ENCODE measurements at places on chromosomes 5 and 9.

- no peak for DNase-seq
Observed at GRCh38 chr9:119369680-119370366, 588 bp upstream of the BRINP1 start.

- no peak for DNase-seq
Observed at GRCh38 chr5:133451926-133452325, 160.4 kb downstream of the FSTL4 start.

DNA sequence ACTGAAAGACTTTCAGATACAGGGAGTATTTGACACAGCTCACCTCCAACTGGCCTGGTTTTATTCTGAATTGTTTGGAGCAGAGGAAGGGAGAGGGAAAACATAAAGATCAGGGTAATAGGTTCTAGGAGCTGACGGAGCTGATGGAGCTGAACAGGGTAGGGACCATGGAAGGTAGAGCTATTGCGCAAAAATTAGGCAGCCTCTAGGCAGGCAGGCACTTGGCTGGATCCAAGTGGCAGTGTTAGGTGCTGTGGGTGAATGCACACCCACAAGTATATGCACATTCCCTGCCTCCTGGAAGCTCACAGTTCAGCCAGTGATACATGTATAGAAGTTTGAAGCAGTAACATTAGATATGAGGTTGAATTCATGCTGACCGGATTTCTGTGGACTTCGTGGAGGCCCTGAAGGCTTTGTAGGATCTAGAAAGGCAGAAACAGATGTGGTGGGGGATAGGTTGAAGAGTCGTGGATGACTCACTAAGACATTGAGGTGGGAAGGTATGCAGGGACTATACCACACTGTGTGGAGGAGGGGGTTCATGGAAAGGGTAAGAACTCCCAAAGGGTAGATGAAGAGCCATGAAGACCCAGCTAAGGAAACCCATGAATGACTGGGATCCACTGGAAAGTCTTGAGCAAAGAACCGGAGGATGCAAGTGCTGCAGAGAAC lies 50.8 kb downstream of the WWC1 start:
- no peak for DNase-seq

- DNase-seq, result no peak
Observed at GRCh38 chr9:93090091-93090655, 5.8 kb upstream of the CARD19 start.

DNA sequence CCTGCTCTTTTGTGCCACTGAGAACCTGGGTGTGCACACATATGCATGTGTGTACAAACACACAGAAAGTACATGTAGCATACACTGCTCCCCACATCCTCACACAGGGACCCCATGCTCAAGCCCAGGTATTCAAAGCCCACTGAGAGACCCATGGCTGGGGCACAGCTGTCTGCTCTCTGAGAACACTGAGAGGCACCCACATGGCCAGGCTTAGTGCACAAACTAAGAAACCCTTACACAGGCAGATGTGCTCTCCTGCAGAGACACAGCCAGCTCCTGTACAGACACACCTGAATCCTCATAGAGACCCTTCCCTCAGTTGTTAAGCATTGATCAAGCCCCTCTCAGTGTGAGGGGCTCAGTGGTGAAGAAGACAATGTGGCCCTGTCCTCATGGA lies 92.5 kb downstream of the CACNA1B start:
- DNase-seq, result no peak

DNA sequence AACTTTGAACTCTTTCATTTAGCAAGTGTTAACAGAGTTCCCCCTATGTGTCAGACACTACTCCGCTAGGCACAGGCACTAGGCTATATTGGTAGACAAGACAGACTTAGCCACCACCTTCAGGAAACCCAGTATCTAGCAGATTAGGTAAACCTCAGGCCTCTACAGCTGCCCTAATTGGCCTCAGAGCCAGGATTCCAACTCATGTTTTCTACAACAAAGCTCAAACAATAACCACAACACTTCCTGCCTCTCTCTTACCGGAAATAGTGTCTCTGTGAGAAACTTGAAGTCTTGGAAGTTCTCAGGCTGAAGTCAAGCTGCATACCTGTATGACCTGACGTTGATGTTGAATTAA lies 116.6 kb upstream of the SLC44A1 start:
- DNase-seq, result peak; percentile 21

DNA sequence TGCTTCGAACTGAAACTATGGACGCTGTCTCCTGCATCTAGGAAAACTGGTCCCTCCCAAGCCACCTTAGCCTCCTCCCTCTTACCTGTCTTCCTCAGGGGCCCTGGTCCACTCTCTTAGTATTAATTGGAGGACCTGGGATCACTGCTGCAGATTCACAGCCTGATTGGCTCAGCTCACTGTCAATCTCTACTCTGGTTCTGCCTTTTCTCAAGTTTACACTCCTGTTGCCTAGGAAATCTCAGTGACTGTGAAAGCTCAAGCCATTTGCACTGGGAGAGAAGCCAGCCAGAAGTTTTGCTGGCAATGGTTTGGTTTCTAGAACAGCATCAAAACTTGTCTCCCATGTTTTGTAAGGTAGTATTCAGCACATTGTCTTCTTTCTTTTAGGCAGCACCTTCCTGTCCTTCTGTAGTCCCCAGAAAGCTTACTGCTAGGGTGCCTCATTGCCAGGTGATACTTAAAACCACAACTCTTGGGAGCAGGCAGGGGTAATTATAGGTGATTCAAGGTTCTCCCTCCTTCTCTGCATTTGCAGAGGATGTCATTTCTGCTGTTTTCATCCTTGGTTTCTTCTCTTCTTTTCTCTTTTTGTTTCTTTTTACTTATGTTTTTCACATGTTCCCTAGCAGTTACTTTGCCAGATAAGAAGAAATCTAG lies at the start of gene CAPSL:
Gene CAPSL, minus strand, starts transcription at position 55 of the 660 bp plus-strand sequence. CDS start 17,502 bp downstream, outside the sequence.
- DNase-seq, result no peak

DNA sequence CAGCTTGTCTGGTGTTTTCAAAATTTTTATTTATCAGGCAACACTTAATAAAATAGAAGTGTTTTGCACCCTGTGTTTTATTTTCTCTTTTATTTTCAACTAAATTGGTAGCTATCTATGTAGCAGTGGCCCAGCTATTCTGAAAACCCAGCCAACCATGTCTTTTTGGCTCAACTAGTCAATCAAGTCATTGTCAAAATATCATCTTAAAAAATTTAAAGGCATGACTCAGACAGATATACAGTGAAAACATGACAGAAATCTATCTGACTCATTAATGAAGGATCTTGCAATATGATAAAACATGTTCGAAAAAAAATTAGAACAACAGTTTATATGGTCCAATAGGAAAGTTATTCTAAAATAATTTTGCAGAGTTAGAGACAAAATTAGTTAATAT lies 75.1 kb downstream of the HSD17B4 start:
- DNase-seq, result no peak

DNA sequence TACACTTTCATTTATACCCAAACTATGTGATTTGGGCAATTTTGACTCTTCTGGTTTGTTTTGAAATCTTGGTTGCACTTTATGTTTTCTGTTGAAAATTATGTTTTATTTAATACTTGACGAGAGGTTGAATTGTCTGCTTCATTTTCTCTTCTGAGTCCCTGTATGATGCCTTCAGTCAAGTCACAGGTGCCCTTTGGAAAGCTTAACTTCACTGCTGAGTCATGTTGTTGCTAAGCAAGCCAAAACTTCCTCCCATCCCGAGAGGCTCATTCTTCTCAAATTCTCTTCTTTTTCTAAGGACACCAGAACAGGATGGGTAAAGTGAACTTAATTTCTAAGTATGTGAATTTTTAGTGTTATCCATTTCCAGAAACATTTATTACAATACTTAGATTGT lies 455.3 kb upstream of the PTGER4 start:
- DNase-seq, result no peak

DNA sequence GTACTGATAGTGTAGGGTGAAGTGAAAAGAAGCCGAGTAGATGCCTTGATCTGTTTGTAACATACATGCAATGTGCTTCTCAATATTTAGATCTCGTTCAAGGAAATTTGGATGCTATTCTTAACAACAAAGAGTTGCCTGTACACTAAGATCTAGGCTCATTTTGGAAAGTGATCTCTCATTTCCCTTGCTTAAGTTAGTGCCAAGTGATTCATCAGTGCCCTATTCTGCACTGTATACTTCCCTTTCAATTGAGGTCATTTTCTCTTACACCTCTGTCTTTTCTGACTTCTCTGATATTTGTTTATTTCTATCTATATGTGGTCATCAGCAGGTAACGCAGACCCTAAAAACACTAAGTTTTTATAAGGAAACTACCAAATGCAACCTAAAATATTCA lies 528.6 kb upstream of the PTPRD start:
- no peak for DNase-seq

- peak; percentile 64 for DNase-seq
Observed at GRCh38 chr9:112921549-112921948, 30.9 kb upstream of the SLC46A2 start.

- DNase-seq, result peak; percentile 45
Observed at GRCh38 chr5:10913841-10914240, 152.8 kb upstream of the DAP start.

- DNase-seq, result no peak
Observed at GRCh38 chr5:94891565-94891964, 273.1 kb downstream of the SLF1 start.

GRCh38 chr9:106880863-106881262 lies 17.9 kb downstream of the ZNF462 start:
- no peak for DNase-seq

DNA sequence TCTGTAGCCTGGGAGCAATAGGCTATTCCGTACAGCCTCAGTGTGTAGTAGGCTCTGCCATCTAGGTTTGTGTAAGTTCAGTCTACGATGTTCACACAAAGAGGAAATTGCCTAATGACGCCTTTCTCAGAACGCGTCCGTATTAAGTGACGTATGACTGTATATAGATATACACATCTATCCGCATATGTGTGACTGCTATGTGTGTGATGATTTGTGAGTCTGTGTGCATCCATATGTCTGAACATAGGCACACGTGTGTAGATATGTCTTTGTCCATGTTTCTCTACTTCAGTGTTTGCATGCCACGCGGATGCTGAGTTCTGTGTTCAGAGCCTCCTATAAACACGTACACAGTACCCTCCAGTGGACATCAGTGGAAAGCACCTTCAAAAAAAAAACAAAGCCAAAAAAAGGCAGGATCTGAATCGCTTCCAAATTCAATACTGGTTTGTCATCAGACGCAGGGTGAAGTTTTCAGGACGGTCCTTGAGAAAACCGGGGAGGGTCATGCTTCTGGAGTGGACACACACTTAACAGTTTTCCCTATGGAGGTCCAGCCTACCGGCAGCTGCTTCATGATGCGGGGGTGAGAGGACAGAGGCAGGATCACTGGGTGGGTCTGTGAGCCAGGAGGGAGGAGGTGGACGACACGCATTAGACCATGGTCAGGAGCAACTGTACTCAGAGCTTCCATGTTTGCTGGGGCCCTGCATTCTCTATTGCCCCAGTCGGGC lies 29.5 kb upstream of the ALDH1B1 start:
- peak; percentile 84 for DNase-seq
